ENCODE measurements at places on chromosomes 11 and 22. TPM values are rescaled to one million over a fixed set of nuclear protein-coding genes. Genes with fewer than 3 reads are reported as not detected.

DNA sequence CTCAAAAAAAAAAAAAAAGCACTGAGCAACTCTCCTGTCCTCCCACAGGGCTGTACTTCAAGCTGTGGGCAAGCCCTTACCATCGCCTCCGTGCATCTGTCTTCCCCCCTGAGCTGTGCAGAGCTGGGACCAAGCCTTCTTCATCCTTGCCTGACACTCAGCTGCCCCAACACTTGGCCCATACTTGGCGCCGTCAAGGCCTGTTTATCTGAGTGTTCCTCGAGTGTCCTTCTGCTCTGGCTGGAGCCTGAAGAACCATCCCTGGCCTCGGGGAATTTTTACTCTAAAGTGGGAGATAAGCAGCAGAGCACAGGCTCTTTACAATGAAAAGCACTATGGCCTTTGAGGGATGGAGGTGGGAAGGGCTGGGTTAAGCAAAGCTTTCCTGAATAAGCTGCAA lies 1.6 kb upstream of the TIRAP start:
- DNase-seq, result no peak

- DNase-seq, result no peak
Measured at GRCh38 chr11:73320763-73321603, 12.9 kb downstream of the ARHGEF17 start.

DNA sequence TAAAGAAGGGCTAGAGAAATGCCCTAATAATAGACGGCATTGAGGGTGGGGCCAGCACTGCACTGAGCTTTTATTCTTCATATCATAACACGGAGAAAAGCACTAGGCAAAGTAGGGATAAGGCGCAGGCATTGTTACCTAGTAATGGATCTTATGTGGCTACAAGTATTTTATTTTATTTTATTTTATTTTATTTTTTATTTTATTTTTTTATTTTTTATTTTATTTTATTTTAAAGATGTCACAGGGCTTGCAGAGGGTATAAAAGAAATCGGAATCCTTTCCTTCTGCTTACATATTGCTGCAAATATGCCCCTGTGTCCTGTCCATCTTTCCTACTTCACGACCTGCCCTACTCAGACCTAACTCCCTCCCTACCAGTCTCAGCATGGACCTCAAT lies 452.0 kb upstream of the KIRREL3 start:
- DNase-seq, result no peak

UBQLNL gene
- total RNA-seq, result 0.18 TPM

DNA sequence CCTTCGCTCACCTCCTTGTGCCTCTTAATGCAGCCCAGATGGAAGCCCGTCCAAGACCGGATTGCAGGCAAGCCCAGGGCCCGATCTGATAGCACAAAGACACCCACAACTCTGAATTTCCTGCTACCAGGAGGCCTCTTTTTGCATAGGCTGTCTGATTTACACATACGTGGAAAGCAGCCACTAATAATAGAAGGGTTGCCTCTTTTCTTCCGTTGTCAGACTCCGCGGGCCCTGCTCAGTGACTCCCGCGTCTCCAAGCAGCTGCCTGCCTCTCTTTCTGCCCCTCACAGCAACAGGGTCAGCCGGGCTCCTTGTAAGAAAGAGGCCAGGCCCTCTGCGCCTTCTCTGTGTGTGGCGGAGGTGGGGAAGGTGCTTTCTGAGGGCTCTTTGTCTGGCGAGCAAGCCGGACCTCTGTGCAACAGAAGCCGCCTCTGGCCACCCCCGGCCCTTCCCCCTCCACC lies 26.7 kb downstream of the FLI1 start:
- DNase-seq, result no peak

DNA sequence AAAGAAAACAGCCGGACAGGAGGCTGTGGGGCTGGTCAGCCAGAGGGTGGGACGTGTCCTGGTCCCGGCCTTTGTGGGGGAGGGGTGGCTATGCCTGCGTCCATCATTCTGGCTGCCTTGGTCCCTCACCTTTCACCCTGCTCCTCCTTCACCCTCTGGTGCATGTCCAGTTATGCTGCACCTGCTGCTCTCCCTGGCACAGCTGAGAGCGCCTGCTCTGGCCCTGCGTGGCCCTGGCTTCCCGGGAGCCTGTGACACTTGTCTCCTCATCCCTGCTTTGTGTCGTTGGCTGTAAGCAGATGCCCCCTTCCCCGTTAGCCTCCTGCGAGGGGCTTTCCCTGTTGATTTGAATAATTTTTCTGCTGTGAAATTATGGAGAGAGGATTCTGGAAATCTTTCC lies 16.6 kb downstream of the PHRF1 start:
- no peak for DNase-seq

- no peak for DNase-seq
Measured at GRCh38 chr22:36585841-36586240, 56.9 kb upstream of the EIF3D start.

GRCh38 chr11:107182978-107183377 lies 164.7 kb upstream of the GUCY1A2 start:
- DNase-seq, result no peak

CTSW gene
- 7.4 TPM for total RNA-seq

- DNase-seq, result no peak
Measured at GRCh38 chr11:34540870-34541269, 27.3 kb upstream of the ELF5 start.

- no peak for DNase-seq
Measured at GRCh38 chr11:105520706-105521345, 89.0 kb upstream of the GRIA4 start.

PTDSS2 gene
- 31.0 TPM for total RNA-seq

NCAM1 gene
- not detected for total RNA-seq

TPCN2 gene
- 19.2 TPM for total RNA-seq

DNA sequence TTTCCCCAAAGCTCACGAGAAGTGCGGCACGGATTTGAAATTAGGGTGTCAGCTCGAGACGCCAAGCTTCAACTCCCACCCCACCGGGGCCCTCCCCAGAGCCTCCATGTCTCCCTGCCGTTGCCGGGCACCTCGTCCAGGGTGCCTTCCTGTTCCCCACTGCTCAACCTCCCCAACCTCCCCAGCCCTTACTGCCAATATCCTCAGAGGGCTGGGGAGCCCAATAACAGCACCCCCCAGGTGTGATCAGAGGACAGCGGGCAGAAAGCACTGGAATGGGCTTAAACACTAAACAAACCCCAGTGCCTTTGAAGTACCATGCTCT lies 1336.4 kb downstream of the TBC1D22A start:
- DNase-seq, result no peak

GRCh38 chr22:43829904-43830851 lies 18.1 kb upstream of the EFCAB6 start:
- DNase-seq, result no peak

GRCh38 chr11:45204761-45205160 lies 58.3 kb downstream of the PRDM11 start:
- no peak for DNase-seq

VSIG10L2 gene
- not detected for total RNA-seq

DNA sequence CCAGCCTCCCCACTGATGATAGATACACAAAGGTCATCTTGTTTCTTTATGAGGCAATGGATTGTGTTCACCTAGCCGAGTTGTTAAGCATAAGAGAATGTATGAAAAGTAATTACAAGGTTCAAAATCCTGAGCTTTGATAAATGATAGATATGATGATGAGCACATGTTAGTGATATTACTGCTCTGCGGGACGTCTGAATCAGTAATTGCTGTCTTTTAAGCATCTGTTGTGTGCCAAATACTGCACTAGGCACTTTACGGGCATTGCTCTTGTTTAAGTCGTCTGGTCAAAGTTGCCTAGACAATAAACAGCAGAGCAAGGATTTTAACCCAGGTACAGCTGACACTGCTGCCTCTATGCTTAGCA lies 559 bp upstream of the RNF141 start:
- no peak for DNase-seq

GRCh38 chr11:119320776-119321524 lies 4.0 kb upstream of the MCAM start:
- DNase-seq, result peak; percentile 63

ELF5 gene
- total RNA-seq, result not detected

ANO1 gene
- not detected for total RNA-seq

- no peak for DNase-seq
Measured at GRCh38 chr22:48923165-48923865, 904.4 kb downstream of the BRD1 start.

CTTN gene
- total RNA-seq, result 53.7 TPM

- DNase-seq, result no peak
Measured at GRCh38 chr11:67615728-67616430, 9.1 kb downstream of the NDUFV1 start.

OR8A1 gene
- not detected for total RNA-seq

GRCh38 chr11:97290464-97291041 lies 900.7 kb downstream of the JRKL start:
- DNase-seq, result no peak

- no peak for DNase-seq
Measured at GRCh38 chr11:126963603-126964363, 36.8 kb downstream of the KIRREL3 start.

FGF3 gene
- not detected for total RNA-seq

GRIK4 gene
- 0.16 TPM for total RNA-seq

DNA sequence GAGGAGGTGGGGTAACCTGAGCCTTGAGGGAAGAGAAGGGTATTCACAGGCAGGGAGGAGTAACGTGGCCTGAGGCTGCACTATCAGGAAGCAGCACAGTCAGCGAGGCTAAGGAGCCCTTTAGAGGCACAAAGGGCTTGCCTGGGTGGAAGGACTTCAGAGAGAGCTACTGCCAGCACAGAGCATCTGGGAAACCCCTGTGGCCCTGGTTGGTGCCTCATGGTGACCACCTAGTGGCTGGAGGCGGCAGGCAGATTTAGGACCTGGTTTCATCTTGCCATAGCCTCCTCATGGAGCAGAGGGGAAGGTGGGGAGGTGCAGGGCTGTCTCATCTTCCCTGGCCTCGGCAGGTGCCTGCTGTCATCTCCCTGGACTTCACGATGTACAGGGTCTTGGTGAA lies 64.5 kb downstream of the MPPED1 start:
- DNase-seq, result no peak

OR52I1 gene
- total RNA-seq, result not detected

DNA sequence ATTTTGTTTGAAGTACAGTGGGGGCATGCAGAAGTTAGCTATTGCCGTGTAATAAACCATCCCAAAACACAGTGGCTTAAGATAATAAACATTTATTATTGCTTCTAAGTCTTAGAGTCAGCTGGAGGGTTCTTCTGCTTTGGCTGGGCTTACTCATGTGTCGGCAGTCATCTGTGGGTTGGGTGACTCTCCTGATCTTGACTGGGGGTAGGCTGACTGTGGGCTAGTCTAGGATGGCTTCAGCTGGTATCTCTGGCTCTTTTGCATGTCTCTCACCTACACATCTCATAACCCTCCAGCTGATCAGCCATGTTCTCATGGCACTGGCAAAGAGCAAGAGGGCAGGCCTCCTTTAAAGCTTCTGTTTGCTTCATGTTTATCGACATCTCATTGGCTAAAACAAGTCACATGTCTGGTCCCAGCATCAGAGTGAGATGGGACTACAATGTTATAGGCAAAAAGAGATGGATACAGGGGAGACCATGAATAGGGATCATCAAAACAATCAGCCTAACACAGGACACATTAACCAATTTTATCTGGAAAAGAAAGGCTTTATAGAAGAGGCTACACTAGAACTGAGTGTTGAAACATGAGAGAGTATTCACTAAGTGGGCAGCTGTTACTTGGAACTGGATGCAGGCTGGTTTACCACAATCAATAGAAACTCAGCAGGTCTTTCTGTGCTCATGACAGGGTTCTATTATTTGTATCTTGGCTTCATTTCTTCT lies 5.1 kb downstream of the LRRC51 start:
- DNase-seq, result no peak

IGHMBP2 gene
- 39.0 TPM for total RNA-seq

DNA sequence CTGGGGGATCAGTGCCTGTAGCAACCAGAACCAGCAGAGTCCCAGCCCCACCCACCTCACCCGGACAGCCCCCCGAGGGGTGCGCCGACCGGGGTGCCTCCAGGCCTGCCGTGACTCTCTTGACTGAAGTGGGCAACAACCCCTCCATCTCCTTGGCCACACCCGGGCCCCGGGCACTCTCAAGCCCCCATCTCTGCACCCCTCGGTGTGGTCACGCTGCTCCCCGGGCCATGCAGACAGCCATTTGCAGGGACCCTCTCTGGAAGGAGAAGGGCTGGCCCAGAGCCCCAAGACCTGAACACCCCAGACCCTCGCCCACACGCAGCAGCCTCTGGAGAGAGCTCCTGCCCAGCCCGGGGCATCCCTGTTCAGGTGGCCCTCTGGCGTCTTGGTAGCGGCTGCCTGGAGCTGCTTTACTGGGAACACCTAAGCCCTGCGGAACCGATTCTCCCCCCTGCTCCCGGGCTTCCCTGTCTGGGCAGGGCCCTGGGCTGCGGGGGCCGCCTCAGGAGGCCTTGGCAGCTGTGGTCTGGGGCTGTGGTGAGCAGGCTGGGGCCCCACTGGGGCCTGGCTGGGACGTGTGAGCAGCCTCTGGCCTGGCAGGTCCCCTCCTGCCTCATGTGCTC lies 84.9 kb downstream of the WNT7B start:
- DNase-seq, result no peak

DNA sequence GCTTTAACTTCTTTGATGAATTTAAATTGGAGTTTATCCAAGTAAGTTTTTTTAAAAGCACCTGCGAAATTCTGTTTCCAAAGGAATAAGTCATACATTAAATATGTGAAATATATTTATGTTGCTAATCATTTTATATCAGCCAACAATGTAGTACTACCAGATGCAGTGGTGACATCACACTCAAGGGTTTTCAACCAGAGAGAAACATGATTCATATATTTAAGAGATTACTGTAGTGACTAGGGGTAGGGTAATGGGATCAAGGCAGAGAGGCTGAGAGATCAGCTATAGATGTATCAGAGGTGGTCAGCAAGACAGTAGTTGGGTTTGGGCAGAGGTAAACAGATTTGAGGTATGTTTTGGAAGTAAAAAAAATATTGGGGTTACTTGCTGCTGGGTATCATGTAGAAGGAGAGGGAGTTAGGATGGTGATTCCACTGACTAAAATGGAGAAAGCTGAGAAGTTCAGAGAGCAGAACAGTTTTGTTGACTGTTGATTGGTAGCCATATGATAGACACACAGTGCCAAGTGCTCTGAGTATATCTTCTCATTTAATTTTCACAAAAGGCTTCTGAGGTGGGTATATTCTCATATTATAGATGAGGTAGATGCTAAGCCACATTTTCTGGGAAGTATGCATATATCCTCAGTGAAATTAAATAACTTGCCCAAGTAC lies 39.4 kb downstream of the CEP57 start:
- no peak for DNase-seq

PDGFB gene
- 1.2 TPM for total RNA-seq

GRCh38 chr11:14362611-14363010 lies 3.6 kb upstream of the RRAS2 start:
- no peak for DNase-seq

DNA sequence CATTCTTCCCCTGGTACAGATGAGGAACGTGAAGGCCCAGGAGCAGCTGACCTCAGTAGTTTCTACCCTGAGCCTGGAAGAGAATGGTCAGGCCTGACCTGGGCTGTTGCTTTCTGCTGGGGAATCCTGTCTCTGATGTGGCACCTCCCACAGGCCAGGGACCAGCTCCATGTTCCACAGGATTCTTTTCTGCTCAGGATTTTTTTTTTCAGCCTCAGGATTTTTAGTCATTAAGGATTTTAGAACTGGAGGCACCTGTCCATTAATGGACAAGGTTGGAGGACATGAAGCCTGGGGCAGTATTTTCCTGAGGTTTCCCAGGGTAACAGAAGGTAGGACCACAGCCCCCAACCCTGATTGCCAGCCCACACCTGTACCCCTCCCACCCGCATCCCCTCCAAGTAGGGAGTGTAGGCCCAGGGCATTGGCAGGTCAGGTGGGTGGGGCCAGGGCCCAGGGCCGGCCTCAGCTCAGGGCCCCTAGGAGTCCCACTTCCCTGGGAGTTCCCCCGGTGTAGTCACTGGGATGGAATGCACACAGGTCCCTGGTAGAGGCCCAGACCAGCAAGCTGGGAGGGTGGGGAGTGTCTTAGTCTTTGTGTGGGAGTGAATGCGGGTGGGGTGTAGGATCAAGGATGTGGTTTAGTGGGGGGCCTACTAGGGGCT lies 16.1 kb downstream of the BIK start:
- DNase-seq, result no peak

Measured in activated T-helper 1 cell treated with anti-CD3 and anti-CD28 coated beads, Interleukin-12 subunit alpha, Interleukin-12 subunit beta, Interleukin-2, Interleukin-4 antibody, amounts not matched to agents 30 ng/mL and 10 ng/mL and 1 ng/mL, durations not matched to agents 14 hours and 24 hours and 36 hours (primary cell).